Fibroblast of skin of right quadriceps (primary cell): ENCODE measurements at places on chromosomes 5 and 9.
A peak's percentile ranks its signal among the peaks of the same experiment; 100 is the strongest.

DNA sequence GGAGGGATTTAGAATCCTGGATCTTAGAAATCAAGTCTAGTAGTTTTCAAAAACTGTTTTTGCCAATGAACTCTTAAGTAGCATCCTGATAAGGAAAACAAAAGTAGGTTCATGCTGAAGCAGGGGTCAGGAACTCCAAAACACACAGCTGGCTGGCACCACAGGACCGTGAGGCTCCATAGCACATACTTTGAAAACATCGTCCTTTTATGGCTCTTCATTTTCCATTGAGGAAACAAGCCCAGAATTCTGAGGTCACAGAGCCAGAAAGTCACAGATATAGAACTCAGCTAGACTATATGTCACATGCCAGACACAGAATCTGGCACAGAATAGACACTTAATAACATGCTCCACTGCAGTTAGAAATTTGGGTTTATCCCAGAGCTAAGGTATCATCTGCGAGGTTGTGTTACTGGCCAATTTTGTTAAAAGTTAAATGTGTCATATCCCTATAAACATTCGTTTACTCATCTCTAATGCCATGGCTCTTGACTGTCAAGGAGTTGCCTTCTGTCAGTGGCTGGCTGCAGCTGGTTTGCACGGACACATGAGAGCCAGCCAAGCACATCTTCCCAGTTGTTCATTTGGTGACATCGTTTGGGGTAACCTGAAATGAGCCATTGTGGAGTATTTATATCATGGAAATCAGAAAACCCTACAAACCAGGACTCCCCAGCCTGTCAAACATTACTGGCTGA is 58.8 kb downstream of the FAM78A start:
- DNase-seq = no peak

DNA sequence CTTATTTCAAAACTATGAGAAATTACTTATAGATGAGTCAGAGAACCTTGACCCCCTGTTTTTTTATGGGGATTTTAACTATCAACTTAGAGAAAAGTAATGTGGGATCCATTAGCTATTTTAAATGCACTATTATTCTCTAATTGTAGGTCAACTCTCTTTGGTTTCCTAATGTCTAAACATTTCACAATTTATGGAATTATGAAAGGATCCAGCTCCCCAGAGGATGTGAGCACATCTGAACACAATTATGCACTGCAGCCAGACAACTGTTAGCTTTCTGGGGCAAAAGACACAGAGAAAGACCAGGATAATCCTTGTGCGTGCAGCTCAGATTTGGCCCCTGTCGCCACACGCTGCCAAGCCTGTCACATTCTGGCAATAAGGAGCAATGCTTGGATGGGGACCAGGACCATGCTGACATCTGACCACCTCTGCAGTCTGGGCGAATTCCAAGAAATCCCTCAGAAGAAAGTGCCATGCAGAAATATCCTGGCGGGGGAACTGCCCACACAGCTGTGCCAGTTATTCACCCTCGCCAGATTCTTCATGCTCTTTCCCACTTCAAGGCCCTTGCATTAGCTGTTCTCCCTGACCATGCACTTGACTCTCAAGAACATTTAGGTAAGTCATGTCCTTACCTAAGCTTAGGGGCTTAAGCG is 22.2 kb upstream of the CMBL start:
- peak; percentile 94 for DNase-seq

DNA sequence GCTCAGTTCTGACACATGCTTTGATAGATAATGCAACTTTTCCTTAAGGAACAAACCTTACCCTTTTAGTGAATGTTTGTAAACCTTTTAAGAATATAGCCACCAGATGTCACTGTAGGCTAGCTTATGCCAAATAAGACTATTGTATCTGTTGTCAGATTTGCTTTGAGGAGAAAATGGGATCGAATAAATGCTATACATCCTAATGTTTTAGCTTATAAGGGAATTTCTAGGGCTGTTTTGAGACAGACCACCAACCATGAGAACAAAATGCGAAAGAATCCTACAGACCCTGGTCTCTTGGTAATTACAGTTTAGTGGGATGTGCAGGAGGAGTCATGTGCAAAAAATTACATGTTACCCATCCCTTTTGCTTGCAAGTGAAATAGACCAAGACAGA is 127.6 kb upstream of the NMUR2 start:
- DNase-seq = peak; percentile 53

DNA sequence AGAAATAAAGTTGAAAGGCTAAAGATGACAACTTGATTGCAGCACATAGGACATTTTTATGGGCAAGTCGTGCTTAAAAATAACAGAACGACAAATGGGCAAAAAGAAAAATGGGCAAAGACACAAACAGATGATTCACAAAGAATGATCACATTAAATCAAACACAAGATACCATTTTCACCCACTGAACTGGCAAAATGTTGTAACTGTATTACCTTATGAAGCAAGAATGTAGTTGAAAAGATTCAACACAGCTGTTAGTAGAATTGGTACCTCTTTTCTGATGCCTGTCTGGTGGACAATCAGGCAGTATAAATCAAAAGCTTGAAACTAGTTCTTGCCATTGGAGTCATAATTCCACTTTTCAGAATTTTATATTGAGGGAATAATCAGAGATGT is 81.0 kb upstream of the PALM2AKAP2 start:
- peak; percentile 38 for DNase-seq

DNA sequence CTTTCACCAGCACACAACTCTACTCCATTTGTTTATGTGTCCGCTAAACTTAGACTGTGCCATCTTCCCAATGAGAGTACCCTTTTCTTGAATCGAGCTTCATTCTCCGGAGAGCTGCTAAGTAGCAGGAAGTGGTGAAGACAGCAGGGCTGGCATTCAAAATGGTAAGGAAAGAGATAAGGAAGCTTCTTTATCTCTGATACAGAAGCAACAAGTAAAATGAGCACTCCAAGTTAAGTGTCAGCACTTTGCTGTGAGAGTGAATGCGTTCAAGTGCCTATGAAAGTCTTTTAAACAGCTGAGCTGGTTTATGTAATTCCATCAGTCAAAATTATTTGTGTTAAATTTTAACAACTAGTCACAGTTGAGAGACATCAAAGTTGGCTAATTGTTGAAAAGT is 386.8 kb upstream of the PTPRD start:
- no peak for DNase-seq

GRCh38 chr5:179494774-179495526 is 55.4 kb upstream of the RUFY1 start:
- DNase-seq = no peak
